NCI-H1048 (cell line): ENCODE measurements at places on chromosomes 1 and 21.

- no peak for DNase-seq
Observed at GRCh38 chr1:179973198-179974110, 18.8 kb downstream of the CEP350 start.

DNA sequence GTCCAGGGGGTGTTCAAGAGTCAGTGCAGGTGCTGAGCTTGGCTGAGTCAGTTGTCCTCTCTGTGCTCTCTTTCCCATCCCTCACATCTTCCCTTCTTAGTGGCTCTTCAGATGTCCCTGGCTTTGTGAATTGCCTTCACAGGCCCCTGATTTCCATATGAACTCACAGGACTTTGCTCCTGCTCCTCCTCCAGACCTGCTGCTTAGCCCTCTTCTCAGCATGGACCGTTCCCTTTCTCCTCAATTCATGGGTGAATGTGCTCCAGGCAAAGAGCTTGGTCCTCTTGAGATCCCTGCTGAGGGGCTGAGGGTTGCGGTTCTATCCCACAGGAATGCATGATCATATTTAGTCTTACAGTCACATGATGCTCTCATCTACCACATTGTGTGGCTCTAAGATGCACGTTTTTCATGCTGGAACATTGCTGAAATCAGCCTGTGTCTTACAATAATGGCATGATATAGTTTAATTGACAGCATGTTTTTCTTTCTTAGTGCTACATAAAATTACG, 30.5 kb downstream of the CACNA1E start:
- DNase-seq, result no peak

GRCh38 chr1:188295157-188295556, 1466.4 kb downstream of the PLA2G4A start:
- no peak for DNase-seq

GRCh38 chr1:184820956-184821355, 66.3 kb upstream of the EDEM3 start:
- no peak for DNase-seq

DNA sequence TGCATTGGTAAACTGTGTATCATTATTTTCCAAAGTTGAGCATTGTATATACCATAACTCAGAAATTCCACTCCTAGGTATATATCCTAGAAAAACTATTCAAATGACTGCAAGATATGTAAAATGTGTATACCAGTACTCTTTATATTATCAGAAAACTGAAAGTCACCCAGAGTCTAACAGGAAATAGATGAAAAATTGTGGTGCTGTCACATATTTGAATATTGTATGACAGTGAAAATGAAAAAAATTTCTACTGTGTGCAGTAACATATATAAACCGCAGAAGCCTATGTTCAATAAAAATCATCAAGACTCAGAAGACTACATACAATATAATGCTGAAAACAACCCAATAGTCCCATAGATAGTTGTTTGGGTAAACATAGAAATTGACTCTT, 74.4 kb upstream of the LYPLAL1 start:
- no peak for DNase-seq

GRCh38 chr21:27407271-27407670, 440.4 kb upstream of the ADAMTS5 start:
- DNase-seq, result no peak

GRCh38 chr1:106912131-106912530, 144.3 kb upstream of the PRMT6 start:
- DNase-seq, result no peak

- DNase-seq, result no peak
Observed at GRCh38 chr1:23167353-23168078, 1.1 kb downstream of the LUZP1 start.

- DNase-seq, result no peak
Observed at GRCh38 chr1:62962901-62963776, 179.2 kb downstream of the ATG4C start.

DNA sequence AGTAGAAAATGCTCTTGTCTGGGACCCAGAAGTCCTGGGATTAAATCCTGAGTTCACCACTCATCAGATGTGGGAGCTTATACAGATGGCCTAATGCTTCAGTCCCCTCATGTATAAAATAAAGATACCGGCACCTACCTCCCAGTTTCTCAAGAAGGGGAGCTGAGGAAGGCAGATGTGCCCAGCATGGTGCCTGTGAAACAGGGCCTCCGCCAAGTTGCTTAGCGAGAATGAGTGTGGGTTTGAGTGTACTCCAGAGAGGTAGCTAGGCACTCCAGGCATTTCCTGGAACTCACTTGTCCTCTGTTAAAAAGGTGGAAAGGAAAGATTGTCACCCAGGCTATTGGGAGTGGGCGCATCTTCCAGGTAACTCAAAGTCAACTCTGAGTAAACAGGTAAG, 37.8 kb downstream of the IER5 start:
- DNase-seq, result no peak
